Right ventricle myocardium superior (tissue), 1 donor: ENCODE measurements at places on chromosomes 1 and 21.

- no peak for DNase-seq
Observed at GRCh38 chr1:160354388-160354985, 11.3 kb downstream of the NCSTN start.

DNA sequence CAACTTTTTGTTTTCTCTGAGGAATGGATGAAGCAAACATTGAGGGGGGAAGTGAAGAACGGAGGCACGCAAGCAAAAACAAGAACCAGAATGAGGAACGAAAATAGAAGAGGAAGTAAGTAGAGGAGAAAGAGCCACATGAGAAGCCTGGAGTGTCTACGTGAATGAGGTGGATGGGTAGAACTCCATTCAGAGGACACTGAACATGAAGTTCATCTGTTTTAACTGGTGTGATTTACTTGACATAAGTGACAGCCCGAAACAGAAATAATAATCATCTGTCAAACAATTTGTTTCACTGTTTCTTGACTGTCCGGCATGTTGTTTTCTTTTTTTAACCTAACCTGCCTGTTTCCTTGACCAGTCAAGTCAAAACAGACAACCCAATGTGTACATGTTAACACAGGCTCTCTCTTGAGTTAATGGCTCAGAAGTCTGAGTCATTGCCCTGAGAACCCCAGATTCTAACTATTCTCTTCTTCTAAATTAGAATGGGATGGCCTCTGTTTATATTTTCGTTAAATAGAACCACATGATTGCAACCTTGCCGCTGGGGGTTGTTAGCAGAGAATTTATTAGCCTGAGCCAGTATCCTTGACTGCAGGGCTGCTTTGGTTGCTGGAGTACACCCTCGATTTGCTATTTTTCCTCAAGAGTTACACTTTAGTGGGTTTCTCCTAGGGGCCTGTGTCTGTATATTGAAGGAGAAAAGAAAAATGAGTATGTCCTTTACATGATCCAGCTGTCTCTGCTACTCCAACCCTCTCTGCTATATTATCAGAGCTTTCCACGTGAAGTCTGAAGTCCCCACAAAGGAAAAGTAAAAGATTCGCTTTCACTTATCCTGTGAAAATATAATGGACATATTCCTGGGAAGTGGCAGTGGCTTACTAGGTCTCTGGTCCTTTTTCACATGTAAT is 151.7 kb downstream of the ZC3H11B start:
- DNase-seq, result no peak

DNA sequence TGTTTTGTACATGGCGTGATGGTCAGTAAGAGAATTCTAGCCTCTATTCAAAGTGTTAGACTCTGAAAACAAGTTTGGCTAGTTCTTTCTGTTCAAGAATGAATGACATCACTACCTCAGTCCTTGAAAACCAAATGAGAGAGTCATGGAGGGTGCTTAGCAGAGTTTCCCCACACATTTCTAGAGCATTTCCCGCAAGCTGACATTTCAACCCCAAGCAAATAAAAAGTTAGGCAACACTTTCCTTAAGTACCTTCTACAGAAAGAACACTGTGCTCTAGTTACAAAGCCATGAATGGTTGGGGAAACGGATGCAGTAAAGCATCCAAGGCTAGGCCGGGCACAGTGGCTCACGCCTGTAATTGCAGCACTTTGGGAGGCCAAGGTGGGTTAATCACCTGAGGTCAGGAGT is 47.9 kb upstream of the SLC44A3 start:
- DNase-seq, result no peak

- DNase-seq, result no peak
Observed at GRCh38 chr1:172895050-172895460, 155.7 kb downstream of the TNFSF18 start.

DNA sequence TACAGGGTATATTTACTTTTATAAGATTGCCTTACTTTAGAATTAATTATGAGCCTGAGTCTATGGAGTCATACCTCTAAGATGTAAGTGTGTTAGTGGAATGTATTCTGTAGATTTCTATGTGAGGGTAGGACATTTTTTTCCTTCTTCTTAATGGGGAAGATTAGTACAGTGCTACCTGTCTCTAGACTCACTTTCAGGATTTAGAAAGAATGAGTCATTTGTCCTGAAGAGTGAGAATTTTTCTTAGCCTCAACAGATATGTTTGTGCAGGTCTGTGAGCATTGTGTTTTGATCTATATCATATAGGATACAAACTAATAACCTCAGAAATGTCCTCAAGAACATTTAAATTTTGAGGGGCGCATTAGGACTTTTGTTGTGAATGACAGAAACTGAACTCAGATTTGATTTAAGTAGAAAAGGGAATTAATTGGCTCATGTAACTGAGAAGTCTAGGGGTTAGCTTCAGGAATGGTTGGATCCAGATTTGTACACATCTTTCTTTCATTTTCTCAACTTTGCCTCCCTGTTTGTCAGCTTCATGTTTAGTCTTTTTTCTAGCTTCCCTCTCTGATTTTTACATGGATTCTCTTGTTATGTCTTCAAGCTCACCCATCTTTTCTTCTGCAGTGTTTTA is 45.3 kb downstream of the TTC3 start:
- no peak for DNase-seq

GRCh38 chr1:44621841-44622286 is 52.4 kb downstream of the TMEM53 start:
- DNase-seq, result no peak

DNA sequence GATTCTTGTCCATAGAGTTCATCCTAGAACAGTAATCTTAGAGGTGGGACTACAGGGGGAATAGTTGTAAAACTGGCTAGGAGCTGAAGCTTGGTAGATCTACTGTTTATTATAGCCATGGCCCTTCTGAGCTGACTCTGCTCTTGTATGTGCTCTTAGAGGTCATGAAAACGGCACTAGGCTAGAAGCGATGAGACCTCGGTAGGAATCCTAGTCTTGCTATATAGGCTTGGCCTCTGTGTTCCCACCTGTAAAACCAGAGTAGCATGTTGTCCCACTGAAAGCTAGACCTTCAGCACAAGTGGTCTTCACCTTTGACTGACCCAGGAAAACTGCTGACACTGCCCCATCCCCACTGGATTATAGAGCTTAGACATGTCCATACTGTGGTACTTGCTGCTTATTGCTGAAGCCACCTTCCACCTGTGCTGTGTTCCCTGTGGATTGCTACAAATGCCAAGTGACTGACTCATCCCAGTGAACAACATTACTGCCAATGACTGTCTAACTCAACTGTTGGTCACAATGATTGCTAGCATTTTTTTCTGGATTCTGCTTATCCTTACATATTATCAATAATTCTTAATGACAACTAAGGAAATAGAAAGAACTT is 23.0 kb upstream of the PIGC start:
- no peak for DNase-seq

- peak; percentile 35 for DNase-seq
Observed at GRCh38 chr1:183841950-183842794, 37.3 kb downstream of the RGL1 start.

- no peak for DNase-seq
Observed at GRCh38 chr1:1963570-1963969, 40.0 kb downstream of the CFAP74 start.

GRCh38 chr1:216833509-216833908 is 110.3 kb upstream of the ESRRG start:
- DNase-seq, result no peak

- no peak for DNase-seq
Observed at GRCh38 chr1:231072041-231072440, 32.0 kb upstream of the FAM89A start.
